Cardiac septum (tissue), 1 donor: ENCODE measurements at places on chromosomes 3 and 15. TPM values are rescaled to one million over a fixed set of nuclear protein-coding genes. Genes with fewer than 3 reads are reported as not detected.

The UBXN7 gene
- total RNA-seq = 30.1 TPM

The ADAM10 gene
- total RNA-seq = 85.9 TPM

- DNase-seq = no peak
These were observed 2.6 kb downstream of the GCNT3 start for GRCh38 chr15:59614153-59614552.

DNA sequence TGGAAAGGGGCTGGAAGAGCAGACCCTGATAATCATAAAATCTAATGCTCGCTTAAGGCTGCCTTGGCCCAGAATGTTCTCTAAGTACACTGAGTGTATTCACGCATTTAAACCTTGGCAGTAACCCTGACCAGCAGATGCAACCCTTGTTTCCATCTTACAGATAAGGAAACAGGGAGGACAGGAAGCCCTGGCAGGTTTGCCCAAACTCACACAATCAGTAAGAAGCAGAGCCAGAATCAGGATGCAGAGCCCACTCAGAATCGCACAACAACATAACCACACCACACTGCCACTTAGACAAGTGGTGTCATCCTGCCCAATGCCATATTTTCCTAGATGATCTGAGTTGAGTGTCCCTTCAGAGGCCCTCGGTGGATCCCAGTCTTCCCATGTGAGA is 214.5 kb upstream of the HES1 start:
- DNase-seq = no peak

DNA sequence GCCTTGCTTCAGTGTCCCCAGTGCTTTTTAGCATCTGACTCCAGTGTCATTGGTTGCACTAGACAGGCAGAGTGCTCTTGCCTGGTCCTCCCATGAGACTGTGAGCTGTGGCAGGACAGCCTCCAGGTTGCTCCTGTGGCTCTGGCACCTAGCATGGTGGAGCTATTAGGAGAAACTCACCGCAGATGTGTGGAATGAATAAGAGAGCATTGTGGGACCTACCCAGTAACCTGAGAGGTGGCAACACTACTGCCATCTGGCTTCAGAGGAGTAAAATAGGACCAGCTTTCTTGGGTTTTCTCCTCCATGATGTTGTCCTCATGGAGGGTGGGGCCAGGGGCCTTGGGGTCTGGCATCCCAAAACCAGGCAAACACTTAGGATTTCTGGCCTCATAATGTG is 183.6 kb downstream of the EPHB1 start:
- no peak for DNase-seq

GRCh38 chr15:39468331-39468730 is 112.5 kb upstream of the THBS1 start:
- DNase-seq = no peak

DNA sequence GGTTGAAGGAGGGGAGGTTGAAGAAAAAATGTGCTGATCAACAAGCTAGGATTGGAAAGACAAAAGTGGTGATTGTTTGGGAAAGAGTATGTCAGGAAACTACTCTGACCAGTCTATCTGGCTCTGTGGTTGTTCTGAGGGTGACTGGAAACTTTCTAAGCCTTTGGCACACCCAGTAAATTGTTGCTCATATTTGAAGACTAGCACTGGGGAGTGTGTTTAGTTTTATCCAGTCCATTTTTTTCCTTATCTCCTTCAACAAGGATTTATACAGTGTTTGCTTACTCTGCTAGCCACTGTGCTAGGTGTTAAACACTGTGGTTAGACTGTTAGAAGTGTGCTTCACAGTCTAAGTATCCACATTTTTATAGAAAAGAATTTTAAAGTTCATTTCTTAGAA is 28.8 kb downstream of the PPM1L start:
- no peak for DNase-seq

The RASL12 gene
- 11.5 TPM for total RNA-seq

DNA sequence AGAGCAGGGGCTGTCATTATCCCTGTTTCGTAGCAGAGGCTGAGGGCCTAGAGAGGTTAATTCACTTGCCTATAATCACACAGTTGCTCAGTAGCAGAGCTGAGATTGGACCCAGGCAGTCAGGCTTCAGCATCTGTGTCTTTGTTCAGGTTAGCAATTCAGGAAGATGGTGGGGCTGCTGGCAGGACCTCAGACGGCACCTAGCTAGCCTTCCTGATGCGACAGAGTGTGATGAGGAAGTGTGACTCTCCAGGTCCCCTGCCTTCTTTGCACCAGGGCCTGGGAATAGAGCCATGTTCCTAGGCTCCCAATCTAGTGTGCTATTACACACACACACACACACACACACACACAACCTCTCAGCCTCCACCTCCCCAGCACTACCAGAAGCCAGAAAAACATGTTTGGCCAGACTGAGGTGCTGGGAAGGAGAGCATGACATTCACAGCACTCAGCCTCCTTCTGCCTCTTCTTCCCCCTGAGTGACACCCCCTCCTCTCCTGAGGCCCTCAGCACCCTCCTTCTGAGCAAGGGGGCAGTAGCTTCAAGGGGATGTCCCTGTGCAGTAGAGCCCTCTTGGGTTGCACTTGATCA is 88.9 kb downstream of the TLE3 start:
- no peak for DNase-seq

The CPNE9 gene
- total RNA-seq = not detected

The GOLGB1 gene
- total RNA-seq = 49.9 TPM

The C3orf49 gene
- total RNA-seq = not detected

- DNase-seq = no peak
These were observed 14.0 kb upstream of the SPINK8 start for GRCh38 chr3:48347500-48347899.

GRCh38 chr15:33242669-33243191 is 48.2 kb upstream of the FMN1 start:
- DNase-seq = no peak

DNA sequence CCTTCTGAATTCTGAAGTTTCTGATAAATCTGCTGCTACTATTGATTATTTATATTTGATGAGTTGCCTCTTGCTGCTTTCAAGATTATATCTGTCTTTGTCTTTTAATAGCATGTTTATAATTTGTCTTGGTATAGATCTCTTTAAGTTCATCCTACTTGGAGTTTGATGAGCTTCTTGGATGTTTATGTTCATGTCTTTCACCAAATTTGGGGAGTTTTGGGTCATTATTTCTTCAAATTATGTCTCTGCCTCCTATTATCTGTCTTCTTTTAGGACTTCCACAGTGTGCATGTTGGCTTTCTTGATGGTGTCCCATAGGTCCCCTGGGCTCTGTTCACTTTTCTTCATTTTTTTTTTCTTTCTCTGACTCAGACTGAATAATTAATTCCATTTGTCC is 32.3 kb upstream of the EDEM1 start:
- no peak for DNase-seq

DNA sequence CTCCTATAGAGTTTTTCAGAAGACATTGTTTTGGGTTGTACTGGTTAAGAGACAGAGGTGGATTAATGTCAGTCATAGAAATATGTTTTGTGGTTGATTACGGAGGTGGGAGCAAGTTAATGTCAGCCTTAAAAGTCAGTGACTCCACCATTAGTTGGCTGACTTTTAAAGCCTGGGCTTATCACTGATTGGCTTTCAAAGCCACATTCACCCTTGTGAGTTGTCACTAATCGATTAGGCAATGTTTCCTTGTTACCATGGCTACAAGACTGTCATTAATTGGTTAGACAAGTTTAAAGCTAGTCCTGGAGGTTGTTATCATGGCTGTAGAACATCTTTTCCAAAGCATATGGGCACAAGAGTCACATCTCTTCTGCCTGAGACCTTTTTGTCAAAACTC is 73.0 kb downstream of the NEO1 start:
- no peak for DNase-seq

GRCh38 chr3:109977897-109978296 is 640.6 kb upstream of the DPPA4 start:
- no peak for DNase-seq

DNA sequence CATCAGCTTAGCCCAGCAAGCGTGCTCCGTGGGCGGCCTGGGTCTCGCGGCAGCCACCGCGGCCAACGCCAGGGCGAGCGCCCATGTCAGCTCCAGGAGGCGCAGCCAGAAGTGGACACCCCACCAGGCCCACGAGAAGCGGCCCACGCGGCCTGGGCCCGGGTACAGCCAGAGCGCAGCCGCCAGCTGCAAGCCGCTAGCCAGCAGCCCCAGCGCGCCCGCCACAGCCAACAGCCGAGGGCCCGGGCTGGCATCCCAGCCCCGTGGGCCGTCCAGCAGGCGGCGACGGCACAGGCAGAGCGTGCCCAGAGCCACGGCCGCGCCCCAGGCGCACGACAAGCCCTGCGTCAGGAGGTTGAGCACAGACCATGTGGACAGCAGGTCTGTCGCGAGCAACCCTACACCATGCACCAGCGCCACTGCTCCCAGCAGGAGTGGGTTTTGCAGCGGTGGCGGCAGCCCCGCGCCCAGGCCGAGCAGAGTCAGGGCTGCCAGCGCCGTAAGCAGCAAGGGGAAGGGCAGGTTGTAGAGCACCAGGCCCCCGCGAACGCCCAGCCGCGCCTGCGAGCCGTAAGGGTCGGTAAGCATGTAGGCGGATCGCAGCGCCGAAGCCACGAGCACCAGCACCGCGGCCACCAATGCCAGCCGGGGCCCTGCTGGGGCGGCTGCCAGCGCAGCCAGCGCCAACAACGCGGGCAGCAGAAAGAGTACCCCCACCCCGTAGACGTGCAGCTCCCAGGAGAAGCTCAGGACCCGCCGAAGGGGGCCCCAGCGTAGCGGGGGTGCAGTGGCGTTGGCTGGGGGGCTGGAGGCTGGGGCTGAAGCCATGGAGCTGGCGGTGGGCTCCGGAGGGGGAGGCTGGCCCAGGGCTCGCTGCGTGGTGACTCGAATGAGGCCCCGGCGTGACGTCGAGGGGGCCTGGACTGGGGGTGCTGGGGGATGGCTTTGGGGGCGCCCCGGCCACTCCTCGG is 4.9 kb downstream of the PRRT3 start:
- DNase-seq = peak; percentile 76

DNA sequence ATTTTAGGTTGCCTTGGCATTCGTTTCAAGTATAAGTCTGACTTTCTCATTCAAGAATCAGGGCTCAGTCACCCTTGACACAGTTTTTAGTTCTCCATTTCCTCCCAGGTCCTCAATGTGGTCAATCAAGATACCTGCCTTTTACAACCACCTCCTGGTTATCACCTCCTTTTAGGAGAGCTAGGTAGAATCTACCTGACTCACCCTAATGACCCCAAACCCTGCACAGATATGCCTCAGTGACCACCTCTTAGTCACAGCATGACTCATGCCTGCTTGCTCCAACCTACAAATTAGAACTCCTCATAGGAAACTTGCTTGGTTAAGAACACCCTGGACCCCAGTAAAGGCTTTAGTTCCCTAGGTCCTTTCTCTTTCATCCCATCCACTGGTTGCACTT is 22.5 kb downstream of the DMXL2 start:
- no peak for DNase-seq

- DNase-seq = no peak
These were observed 130.6 kb downstream of the ISL2 start for GRCh38 chr15:76467136-76467535.

The GOLGA8O gene
- 2.3 TPM for total RNA-seq

GRCh38 chr3:171564748-171565480 is 104.7 kb upstream of the TNIK start:
- no peak for DNase-seq

- no peak for DNase-seq
These were observed 130.5 kb upstream of the NR2E3 start for GRCh38 chr15:71679793-71680353.

DNA sequence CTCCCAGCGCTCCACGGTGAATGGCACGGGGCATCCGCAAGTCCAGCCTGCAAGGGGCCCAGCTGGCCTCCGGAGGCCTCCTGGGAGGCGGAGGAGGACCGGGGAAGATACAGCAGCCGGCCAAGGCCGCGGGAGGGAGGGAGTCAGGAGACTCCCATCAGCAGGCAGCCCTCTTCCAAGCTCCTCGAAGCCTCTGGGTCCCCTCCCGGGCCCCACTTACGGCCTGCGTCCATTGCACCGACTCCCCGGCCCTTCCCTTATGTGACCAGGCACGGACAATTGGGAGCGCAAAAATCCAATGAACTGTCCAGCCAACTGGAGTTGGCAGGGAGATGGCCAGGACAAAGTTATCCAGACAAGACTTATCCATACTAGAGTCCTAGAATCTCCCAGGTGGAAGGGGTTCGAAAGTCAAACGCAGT is 668 bp downstream of the MFGE8 start:
- no peak for DNase-seq

The B3GNT5 gene
- 3.2 TPM for total RNA-seq

DNA sequence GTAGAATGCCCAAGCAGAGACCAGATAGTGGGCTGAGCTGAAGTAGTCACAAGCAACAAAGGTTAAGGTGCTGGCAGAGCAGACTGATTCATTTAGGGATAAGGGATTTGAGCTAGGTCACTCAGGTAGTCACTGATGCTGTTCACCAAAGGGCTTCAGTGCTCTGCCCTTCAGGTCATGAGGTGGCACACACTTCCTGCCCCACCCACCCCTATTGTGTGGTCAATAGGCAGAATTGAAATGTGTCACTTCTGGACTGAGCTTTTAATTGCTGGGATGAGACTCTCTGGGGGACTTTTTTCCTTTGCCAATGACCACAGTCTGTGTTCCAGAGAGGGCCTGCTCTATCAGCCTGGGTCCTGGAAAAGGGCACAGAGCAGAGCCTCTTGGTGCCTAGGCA is 2.9 kb upstream of the DIS3L start:
- no peak for DNase-seq

DNA sequence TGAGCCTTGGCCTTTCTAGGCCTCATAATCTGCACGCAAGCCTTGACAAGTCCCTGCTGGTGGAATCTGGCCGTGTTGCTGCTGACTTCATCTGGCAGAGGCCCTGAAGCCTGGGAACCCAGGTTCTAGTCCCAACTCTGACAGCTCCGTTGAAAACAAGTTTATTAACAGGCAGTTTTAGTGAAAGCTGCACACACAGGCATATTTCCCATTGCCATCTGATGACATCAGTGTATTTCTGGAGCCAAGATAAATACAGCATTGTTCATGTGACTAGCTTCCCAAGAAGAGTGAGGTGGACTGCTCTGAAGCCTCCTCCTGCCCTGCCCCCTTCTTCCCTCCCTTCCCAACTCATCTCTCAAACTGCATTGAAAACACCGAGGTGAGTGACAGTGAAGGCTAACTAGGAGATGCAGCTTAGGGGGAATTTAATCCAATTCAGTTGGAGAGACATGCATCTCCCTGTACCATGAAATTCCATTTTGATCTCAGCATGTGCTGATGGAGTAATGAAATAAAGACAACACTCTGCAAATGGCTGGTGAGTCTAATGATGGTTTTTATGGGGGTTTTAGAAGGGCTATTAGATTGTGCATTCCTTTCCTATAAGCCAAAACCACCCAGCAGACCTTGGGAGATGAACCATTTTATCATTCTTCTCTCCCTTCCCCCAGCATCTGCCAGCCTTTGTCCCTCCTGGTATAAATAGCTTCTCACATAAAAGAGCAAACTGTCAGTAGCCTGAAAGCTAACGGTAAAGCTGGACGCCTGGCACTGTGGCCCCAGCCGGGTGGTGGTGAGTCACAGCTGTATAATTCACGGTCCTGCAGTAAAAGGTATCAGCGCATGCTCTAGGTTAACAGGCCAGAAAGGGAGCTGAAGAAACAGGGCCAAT is 38.0 kb downstream of the PRICKLE2 start:
- DNase-seq = peak; percentile 81

The SNX4 gene
- total RNA-seq = 20.6 TPM
